ENCODE measurements at places on chromosomes 13 and 19.

- peak; percentile 24 for DNase-seq
Observed at GRCh38 chr19:16283210-16284061, 41.2 kb upstream of the KLF2 start.

- DNase-seq, result no peak
Observed at GRCh38 chr13:87147076-87147475, 524.1 kb upstream of the SLITRK5 start.

- no peak for DNase-seq
Observed at GRCh38 chr13:32042551-32042950, 11.0 kb downstream of the FRY start.

DNA sequence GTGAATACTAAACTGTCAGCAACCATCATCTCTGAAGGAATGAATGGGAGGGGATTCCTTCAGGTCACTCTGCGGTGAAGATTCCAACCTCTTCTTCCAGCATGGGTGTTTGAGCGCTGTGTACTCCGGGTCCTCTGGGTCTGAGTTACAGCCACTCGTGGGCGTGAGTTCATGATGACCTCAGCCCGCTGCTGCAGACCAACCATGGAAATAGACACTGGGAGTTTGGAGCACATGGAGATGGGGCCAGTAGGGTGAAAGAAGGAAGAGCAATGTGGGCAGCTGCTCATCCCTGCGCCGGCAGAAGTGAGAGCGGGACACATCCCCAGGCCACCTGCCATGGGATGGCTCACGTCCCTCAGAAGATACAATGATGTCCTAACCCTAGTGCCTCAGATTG is 16.8 kb upstream of the RAB20 start:
- DNase-seq, result no peak

GRCh38 chr13:79735228-79735627 is 254.3 kb downstream of the NDFIP2 start:
- DNase-seq, result no peak

DNA sequence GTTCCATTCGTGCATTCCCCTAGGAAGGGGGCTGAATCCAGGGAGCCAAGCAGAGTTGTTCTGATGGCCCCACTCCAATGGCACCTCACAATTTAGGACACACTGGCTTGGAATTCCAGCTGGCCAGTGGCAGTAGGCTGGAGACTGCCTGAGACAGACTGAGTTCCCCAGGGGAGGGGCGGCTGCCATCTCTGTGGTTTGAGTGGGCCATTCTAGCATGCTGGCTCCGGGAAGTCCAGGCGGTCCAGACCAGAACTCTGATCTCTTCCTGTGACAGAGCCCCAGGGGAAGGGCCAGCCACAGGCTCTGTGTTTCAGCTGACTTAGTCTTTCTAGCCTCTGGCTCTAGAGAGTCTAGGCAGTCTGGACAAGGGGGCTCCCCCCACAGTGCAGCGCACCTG is 29.5 kb upstream of the SLC7A1 start:
- DNase-seq, result no peak

GRCh38 chr19:40954573-40954972 is 36.5 kb upstream of the CYP2B6 start:
- no peak for DNase-seq

DNA sequence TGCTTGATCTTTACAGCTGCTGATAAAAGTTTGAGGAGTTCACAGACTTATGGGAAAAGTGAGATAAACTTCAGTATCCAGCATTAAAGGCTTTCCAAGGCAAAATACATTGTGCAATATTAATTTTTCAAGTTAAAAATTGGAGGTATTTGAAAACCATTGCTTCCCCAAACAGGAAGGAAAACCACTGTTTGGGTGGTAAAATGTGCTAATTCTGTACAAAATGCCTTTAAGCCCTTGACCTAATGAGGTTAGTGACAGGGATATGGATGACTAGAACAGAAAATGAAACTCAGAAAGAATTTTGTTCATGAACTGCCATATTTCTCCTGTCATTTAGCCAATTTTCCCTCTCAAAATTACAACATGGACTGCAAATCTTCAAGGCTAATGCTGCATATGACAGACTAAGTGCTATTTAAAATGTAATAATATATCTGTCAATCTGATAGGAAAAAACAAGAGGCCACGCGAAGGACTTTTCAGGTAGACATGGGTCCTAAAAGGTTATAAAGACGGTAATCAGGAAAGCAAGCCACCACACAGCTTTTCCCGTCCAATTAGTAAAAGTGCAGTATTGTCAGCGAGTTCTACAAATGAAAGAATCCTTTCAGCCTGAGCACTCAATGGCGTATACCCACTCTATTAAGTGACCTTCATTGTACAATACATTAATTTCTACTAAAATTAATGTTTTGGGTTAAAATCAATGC is 212.8 kb downstream of the ENOX1 start:
- no peak for DNase-seq

- no peak for DNase-seq
Observed at GRCh38 chr13:18996627-18997051, 185.0 kb downstream of the TUBA3C start.

- peak; percentile 88 for DNase-seq
Observed at GRCh38 chr19:20039203-20039723, at the start of gene ZNF682. Gene ZNF682 (minus strand): TSS chr19:20039505. CDS start chr19:20039345, 160 bp downstream.

DNA sequence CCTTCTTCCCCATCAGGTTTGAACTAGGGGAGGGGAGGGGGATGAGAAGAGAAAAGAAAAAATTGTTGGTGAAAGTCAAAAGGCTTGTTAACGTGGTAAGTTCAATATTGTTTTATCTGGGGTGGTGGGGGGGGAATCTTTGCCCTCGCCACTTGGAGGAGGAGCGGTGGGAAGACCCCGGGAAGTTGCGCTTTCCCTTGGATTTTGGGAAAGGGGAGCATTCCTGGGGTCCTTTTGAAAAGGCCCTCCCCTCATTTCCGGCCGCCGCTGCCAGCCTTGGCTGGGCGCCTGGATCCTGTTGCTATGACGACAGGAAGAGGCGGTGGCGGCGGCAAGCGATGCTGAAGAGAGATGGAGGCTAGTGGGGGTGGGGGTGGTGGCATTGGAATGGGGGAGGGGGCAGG is 4.6 kb upstream of the CACNG8 start:
- no peak for DNase-seq

- DNase-seq, result no peak
Observed at GRCh38 chr19:40303765-40304164, 18.6 kb upstream of the AKT2 start.

GRCh38 chr13:41199079-41199478 is 4.7 kb upstream of the KBTBD7 start:
- no peak for DNase-seq

DNA sequence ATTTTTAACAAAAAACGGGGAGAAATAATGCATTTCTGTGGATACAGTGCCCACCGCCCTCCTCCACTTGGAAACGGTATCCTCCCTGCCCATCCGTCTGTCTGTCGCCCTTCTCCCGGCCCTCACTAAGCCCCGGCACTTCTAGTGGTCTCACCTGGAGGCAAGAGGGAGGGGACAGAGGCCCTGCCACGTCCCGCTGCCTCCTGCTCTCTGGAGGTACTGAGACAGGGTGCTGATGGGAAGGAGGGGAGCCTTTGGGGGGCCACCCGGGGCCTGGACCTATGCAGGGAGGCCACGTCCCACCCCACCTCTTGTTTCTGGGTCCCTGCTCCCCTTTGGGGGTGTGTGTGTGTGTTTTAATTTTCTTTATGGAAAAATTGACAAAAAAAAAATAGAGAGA is 3.0 kb upstream of the HAMP start:
- DNase-seq, result no peak

DNA sequence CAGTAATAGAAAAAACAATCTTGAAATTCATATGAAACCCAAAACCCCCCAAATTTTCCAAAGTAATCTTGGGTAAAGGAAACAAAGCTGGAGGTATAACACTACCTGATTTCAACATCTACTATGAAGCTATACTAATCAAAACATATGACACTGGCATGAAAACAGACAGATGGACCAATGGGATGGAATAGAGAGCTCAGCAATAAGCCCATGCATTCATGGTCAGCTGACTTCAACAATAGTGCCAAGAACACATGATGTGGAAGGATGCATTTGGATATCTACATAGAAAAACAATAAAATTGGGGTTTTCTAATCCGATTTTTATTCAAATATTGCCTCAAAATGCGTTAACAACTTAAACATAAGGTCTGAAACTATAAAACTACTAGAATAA is 32.2 kb upstream of the ZNF766 start:
- no peak for DNase-seq

DNA sequence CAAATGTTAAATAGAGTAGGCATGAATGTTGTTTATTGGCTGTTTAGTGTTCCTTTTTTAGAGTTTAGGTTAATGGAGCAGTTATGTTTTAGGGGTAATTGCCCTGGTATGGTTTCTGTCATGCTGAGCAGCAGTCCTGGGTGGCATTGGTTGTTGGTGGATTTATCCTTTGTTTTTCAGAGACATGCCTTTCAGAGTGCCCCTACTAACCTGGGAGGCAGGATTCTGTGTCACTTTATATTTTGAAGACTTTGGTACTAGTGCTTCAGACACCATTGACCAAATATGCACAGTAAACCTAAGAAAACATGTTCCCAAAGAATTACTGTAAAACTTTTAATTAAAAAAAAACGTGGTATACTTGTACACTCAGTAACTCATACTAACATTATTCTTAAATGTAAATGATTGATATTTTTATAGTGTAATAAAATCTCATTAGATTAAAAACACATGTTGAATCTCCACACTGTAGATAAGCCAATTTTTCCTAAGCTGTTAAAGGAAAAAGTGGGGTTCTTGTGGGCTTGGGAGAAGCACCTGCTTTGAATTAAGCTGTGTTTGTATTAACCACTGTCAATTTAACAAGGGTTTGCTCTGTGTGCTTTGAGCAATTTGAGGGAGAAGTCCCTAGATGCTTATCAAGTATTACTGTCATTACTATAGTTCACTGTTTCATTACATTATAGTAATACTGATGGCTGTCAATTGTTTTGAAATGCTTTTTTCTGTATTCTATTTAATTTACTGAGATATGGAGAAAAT is 133.2 kb downstream of the LMO7 start:
- no peak for DNase-seq

DNA sequence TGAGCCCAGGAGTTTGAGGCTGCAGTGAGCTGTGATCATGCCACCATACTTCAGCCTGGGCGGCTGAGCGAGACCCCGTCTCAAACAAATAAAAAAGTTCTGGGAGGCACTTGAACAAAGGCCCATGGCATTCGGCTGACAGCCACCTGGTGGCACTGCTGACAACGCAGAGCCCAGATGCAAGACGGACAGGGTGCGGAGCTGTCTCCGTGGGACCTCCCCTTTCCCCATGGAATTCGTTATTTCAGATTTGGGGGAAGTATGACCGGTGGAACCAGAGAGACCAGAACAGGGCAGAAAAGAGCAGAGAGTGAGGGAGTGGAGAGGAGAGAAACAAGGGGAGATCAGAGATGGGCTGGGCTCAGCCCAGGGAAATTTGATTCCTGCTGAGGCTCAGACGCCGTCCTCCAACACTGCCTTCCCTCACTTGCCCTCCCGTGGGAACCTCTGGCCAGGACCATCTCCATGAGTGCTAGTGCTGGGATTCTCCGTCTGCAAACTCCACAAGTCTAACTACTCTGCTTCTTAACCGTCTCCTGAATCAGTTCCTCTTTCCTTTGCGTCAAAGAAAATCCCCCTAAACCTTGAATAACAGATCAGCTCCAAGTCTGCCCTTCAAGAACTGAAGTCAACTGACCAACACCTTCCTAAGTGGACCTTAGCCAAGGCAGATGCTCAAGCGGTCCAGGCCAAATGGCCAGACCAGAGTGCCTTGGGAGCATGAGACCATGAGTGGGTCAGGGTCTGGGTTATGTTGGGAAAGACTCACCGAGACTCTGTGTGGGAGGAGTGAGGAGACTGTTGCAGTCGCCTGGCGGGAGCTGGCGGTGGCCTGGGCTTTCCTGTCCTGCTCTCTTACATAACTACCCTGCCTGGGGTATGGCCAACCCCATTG is 11.9 kb upstream of the ATF5 start:
- DNase-seq, result no peak

GRCh38 chr19:29079356-29080032 is 133.5 kb downstream of the UQCRFS1 start:
- no peak for DNase-seq

- DNase-seq, result no peak
Observed at GRCh38 chr13:97136418-97136817, 85.7 kb upstream of the MBNL2 start.

DNA sequence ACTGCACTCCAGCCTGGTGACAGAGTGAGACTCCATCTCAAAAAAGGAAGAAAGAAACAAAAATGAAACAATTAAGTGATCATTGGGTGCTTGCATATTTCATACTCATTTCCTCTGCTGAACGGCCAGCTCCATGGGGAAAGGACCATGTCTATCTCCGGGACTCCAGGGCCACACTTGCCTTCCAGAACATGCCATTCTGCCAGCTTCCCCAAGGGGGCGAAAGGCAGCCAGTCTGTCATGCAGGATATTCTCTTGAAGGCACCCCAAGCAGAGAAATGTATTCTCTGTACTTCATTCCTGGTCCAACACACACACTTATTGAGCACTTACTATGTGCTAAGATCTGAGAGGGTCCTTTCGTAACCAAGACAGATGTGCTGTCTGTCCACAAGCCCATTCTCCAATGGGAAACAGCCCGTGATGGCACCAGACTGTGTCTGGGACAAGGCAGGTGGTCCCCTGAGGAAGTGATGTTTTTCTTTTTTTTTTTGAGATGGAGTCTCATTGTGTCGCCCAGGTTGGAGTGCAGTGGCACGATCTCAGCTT is 10.2 kb upstream of the CARM1 start:
- DNase-seq, result no peak

DNA sequence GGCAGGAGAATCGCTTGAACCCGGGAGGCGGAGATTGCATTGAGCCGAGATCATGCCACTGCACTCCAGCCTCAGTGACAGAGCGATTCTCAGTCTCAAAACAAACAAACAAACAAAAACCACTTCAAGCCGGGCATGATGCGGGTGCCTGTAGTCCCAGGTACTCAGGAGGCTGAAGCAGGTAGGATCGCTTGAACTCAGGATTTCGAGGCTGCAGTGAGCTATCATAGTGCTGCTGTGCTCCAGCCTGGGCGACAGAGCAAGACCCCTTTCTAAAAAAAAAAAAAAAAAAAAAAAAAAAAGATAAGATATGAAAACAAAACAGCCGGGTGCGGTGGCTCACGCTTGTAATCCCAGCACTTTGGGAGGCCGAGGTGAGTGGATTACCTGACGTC is 12.9 kb downstream of the PPP1R14A start:
- DNase-seq, result no peak

- no peak for DNase-seq
Observed at GRCh38 chr13:30725326-30726085, 9.8 kb upstream of the ALOX5AP start.

- no peak for DNase-seq
Observed at GRCh38 chr13:92379371-92379770, 847.2 kb upstream of the GPC6 start.

GRCh38 chr19:45470762-45471081 is 2.9 kb downstream of the FOSB start:
- no peak for DNase-seq

GRCh38 chr19:17332677-17333581 is 1.7 kb downstream of the ANO8 start:
- no peak for DNase-seq

- DNase-seq, result no peak
Observed at GRCh38 chr13:40026741-40027140, 371.3 kb downstream of the COG6 start.
